Ecto neural progenitor cell (in vitro differentiated cells): ENCODE measurements at places on chromosomes 4 and X.

- no peak for DNase-seq
These were observed 3.9 kb downstream of the BST1 start for GRCh38 chr4:15706646-15707362.

DNA sequence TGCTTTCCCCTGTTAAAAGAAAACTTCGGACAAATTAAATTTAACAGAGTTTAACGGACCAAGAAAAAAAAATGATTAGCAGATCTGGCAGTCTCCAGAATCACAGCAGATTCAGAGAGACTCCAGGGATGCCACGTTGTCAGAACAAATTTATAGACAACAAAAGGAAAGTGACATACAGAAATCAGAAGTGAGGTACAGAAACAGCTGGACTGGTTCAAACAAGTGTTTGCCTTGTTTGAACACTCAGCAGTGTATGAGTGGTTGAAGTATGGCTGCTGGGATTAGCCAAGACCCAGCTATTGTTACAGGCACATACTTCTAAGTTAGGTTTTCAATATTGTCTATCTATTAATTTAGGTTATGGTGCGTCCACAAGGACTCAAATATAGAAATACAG lies 19.1 kb downstream of the PIR start:
- DNase-seq = no peak

DNA sequence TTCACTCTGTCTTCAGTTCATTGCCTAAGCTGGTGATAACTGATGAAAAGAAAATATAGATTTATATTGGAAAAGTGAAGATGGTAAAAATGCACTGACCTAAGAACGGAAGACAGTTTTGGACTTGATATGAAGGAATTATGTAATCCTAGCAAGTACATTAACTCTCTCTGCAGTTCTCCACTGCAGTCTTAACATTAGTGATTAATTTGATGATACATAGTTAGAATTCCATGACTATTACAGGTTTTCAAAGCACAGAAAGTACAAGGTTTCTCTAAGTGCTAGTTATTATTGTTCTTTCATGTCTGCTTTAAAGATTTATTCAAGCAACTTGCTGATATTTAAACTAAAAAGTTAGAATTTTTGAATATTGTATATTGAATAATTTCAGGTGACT lies 1591.7 kb upstream of the ADGRL3 start:
- DNase-seq = no peak

DNA sequence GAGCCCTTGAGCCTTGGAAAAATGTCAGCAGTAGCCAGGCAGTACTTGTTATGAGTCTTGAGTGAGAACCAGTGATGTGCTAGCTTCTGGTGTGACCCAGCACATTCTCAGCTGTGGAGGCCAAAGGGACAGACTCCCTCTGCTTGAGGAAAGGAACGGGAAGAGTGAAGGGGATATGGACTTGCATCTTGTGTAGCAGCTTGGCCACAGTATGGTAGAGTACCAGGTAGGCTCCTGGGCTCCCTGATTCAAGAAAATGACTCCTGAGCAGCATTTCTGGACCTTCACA lies 1601.9 kb upstream of the ADGRL3 start:
- DNase-seq = no peak

GRCh38 chr4:71692198-71692597 lies 91.7 kb downstream of the GC start:
- DNase-seq = no peak

GRCh38 chr4:99857307-99857706 lies 36.9 kb downstream of the LAMTOR3 start:
- no peak for DNase-seq

- DNase-seq = no peak
These were observed 58.2 kb upstream of the CASK start for GRCh38 chrX:41981481-41982013.

- DNase-seq = no peak
These were observed 70.8 kb downstream of the RWDD4 start for GRCh38 chr4:183588169-183588675.

- DNase-seq = no peak
These were observed 35.8 kb downstream of the GRIA3 start for GRCh38 chrX:123219916-123220315.

DNA sequence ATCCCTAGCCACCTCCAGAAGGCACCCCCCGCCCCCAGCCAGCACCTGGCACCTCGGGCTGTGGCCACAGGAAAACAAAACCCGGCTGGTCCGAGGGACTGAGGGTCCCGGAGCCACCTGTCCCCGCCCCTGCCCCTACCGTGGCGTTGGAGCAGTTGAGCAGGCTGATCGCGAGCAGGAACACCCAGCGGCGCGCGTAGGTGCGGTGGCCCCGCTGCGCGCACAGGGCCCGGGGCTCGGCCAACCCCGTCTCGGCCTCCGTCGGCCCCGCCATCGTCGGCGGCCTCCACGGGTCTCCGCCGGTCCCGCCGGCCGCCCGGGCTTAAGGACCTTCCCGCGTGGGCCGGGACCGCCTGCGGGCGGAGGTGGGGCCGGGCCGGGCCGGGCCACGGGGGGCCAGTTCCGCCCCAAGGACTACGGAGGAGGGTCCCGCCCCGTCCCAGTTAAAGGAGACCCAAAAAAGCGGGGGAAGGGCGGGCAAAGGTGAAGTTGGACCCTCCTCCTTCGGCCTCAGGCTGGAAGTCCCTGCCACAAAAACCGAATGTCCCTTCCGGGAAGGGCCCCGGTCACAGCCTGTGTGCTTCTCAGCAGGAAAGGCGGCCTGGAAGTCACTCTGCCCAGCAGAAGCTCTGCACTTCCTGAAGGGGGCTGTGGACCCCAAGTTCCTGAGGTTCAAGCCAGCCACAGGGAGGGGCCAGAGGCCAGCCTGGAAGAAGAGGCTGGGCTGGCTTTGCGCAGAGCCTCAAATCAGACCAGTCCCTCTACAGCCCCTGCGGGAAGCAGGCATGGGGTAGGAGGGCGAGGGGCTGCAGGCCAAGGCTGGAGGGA lies at the start of gene SLC49A3:
Gene SLC49A3 (minus strand): TSS at position 298 of the 828 bp plus-strand sequence. CDS start 24 bp downstream, at position 274.
- peak; percentile 69 for DNase-seq

GRCh38 chr4:151862766-151863165 lies 102.0 kb upstream of the GATB start:
- DNase-seq = no peak

GRCh38 chr4:123843137-123843536 lies 446.5 kb downstream of the SPRY1 start:
- DNase-seq = no peak

GRCh38 chrX:110450050-110450449 lies 91.4 kb downstream of the RTL9 start:
- DNase-seq = peak; percentile 84

DNA sequence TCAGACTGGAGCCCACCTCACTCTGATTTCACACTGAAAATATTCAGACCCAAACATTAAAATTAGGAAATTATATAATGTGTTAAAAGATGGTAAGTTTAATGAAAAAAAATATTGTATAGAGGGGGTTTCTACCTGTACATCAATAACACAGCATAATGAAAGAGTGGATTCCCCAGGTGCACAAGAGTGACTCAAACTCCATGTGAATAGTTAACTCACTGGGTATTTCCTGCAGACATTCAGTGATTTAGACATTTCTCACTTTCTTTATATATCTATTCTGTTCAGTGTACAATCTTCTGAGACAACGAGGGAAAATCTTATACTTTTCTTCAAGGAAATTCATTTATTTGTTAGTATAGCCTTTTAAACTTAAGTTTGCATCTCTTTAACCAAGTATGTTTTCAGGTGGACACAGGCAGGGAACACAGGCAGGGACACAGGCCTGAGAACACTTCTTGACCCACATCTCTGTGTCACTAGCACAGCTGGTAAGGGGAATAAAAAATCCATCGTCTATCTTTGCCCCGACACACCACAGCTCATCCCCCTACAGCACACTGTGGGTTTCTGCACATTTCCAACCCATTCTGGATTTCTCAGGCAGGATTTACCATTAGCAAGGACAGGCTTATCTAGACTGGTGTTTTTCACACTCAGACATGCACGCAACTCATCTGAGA lies 525.5 kb upstream of the BOD1L1 start:
- DNase-seq = no peak

DNA sequence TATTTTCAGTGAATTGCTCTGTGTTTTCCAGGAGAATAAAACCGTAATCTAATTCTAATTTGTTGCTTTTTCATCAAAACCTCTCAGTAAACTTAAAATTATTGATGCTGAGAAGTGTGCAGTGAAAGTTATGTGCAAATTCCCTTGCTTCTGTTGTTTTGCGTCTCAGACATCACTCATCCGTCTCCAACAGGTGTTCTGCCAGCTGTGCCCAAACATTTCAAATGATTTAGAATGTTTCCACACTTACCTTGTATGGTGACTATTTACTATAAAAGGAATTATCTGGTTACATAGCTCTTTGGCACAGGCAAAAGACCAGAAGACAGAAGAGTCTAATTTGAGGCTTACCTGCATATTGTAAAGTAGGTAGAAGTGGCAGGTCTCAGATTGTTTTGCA lies 184.0 kb downstream of the BMPR1B start:
- DNase-seq = no peak

DNA sequence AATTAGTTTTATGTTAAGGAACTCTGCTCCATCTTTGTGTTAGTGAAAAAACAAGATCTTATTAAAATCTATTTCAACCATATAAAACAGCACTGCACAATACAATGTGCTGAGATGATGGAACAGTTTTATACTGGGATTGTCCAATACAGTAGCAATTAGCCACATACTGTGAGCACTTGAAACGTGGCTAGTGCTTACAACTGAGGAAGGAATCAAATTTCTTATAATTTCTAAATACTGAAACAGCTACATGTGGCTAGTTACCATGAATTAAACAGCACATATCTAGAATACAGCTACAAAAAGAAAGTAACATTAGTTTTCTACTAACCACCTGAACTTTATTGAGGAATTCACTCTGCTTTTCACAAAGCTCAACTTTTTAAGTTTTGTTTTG lies 14.7 kb downstream of the NFXL1 start:
- no peak for DNase-seq

GRCh38 chr4:4327652-4328121 lies 37.6 kb downstream of the ZBTB49 start:
- peak; percentile 83 for DNase-seq

DNA sequence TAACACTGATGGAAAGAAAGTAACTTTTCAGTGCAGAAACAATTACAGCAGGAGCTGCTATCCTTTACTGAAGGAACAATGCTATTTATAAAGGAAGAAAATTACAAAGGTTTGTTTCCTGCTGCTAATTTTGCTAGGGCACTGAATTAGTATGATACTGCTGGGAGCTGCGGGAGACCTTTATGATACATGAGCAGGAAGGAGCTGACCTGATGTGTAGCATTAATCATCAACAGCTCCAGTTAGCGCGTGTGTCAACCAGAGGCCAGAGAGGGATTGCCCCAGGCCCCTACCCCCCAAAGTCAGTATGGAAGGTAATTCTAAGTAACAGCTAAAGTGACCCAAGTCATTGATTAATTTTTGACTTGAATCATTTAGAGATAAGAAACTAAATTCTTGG lies 728.9 kb downstream of the PCDH18 start:
- no peak for DNase-seq

GRCh38 chr4:6343939-6344408 lies 74.3 kb downstream of the WFS1 start:
- DNase-seq = no peak

DNA sequence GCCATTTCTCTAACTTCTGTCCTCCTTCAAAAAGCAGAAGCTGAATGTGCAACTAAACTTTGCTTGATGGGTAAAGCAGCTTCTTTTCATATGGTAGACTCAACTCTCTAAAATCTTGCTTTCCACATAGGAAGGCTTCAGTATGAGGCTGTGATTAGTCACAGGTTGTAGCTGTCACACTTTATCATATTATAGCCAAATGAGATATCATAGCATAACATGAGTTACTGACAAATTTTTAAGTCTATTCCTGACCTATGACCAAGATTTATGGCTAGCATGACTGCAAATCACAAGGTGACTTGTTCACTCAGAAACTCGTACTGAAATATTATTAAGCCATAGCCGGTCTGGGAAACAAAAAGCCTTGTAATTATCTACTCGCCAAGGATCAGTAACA lies 998.6 kb downstream of the RPA4 start:
- no peak for DNase-seq

GRCh38 chr4:183205193-183205592 lies 106.1 kb downstream of the WWC2 start:
- no peak for DNase-seq

GRCh38 chr4:135354876-135355275 lies 1153.3 kb upstream of the PABPC4L start:
- no peak for DNase-seq

GRCh38 chrX:1027133-1027532 lies 185.3 kb downstream of the CRLF2 start:
- no peak for DNase-seq

DNA sequence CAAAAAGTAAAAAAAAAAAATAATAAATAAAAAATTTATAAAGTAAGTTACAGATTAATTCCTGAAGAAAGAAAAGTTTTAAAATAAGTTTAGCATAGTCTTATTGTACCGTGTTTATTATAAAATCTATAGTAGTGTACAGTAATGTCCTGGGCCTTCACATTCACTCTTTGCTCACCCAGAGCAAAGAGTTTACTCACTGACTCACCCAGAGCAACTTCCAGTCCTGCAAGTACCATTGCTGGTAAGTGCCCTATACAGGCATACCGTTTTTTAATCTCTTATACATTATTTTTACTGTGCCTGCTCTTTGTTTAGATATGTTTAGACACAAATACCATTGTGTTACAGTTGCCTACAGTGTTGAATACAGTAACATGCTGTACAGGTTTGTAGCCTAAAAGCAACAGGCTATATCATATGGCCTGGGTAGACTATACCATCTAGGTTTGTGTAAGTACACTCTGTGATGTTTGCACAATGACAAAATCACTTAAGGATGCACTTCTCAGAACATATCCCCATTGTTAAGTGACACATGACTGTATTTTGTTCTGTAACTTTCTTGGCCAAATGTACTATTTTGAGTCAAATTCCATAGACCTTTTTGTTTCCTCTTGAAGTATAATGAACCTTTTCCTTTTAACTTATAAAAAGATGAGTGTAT lies 199.0 kb upstream of the NUDT6 start:
- DNase-seq = no peak
